Left ventricle myocardium superior (tissue), 1 donor: ENCODE measurements at places on chromosomes 3 and 15.
A peak's percentile ranks its signal among the peaks of the same experiment; 100 is the strongest.

DNA sequence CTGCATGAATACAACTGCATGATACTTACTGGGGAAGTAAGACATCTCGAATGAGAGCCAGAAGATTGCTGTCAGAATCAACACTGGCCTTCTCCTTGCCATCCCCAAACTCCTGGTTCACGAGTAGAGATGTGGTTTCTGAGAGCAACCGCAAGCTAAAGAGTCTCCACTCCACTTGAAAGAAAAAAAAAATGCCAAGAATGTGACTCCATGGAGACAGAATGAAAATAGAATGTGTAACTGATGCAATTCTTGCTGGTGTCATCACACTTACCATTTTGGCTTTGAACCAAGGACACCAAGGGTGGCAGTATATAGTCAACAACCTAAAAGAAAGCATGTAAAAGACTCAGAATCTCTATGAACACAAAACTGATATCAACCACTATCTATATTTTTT, 280.4 kb downstream of the ULK4 start:
- no peak for DNase-seq

DNA sequence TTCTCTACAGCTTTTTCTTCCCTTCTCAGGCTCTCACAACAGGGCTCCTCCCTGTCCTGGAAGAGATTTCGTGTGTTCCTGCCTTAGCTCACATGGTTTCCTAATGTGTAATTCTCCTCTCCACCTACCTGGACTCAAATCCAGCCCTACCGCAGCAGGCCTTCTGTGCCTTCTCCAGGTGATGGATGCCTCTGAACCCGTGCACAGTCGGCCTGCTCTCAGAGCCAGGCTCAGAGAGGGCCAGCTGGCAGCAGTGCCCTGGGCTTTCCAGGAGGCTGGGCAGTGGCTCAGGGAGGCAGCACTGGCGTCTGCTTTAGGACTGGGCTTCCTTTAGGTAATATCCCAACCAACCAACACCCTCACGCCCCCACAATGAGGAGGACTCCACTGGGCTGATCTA, 123.2 kb upstream of the TMC3 start:
- DNase-seq = no peak

DNA sequence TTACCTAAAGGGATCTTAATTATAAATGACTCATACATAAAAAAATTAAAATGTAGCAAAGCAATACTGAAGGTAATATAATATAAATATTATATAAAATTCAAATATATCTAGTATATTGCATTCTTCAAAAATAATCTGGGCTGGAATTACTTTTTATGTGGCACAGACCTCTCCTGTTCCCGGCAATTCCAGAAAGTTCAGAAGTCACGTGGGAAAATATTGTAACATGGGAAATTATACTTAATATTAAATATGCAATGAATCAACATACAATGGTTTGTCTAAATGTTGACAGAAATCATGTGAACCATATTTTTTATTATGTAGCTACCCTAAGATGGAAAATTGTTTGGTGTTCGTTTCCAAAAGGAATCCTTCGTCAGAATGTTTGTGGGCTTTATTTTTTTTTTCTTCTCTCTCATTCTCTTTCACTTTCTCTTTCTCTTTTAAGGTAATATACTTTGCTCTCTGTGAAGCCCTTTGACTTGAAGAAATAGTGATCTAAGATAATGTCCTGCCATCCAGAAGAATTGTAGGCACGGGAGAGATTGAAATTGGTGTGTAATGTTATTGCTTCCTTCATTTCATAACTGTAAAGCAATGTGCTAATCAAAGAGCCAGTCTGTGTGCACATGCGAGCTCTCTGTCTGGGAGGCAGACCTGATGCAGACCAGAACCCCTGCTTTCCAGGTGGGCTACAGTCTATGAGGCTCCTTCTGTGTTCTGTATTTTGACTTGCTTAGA, 559.4 kb downstream of the NR2F2 start:
- no peak for DNase-seq

- DNase-seq = peak; percentile 67
Observed at GRCh38 chr3:12178091-12178820, 19.5 kb upstream of the TIMP4 start.

DNA sequence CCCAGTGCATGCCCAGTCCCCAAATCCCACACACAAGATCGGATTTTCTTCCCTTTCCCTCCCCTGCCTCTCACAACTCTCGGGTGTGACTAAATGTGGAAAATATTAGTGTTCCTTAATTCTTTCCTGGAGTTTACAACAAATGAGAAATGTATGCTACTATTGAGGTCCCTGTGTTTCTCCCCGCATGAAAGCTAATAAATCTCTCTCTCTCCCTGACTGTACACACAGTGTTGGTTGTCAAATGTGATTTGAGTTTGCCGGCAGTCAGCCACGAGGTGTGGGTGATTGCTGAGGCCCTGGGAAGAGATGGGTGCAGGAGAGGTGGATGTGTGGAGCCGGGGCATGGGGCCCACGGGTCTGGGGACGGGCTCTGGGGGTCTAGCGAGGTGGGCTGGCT, 161.4 kb upstream of the IQSEC1 start:
- no peak for DNase-seq

GRCh38 chr3:171553086-171553485, 92.9 kb upstream of the TNIK start:
- DNase-seq = no peak

- DNase-seq = no peak
Observed at GRCh38 chr3:130979117-130979516, 47.5 kb downstream of the ASTE1 start.

DNA sequence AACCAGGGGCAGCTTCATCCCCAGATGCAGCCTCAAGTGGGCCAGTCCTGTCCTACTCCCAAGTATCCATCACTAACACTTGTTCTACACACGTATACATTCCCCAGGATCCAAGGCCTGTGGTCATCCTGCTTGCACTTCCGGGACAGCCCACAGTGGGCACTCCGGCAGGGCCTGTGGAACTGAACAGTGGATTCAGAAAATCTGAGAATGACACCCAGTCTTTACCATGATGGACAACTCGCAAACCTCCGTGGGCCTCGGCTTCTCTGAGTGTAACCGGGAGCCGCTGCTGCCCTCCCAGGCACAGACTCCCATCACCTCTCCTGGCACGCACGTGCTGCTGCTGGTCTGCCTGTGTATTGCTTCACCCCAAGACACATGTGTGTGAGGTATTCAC, 59.6 kb downstream of the ATP10A start:
- no peak for DNase-seq

DNA sequence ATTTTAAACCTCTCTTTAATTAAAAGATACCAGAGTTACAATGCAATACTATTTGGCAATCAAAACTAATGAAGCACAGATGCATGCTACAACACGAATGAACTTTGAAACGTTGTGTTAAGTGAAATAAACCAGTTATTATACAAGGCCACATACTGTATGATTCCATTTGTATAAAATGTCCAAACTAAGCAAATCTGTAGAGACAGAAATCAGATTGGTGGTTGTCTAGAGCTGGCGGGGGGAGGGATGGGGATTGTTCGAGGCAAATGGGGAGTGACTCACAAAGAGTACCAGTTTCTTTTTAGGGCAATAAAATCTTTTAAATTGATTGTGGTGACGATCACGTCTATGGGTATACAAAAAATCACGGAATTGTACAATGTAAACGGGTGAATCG, 677.0 kb downstream of the NTRK3 start:
- no peak for DNase-seq

DNA sequence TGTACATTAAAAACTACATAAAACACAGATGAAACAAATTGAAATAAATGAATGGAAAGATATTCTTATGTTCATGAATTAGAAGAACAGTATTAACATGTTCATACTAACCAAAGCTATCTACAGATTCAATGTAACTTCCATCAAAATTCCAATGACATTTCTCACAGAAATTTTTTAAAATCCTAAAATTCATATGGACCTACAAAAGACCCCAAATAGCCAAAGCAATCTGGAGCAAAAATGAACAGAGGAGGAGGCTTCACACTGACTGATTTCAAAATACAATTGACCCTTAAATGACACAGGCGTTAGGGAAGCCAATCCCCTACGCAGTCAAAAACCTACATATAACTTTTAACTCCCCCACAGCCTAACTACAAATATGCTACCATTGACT, 39.4 kb downstream of the KPNA1 start:
- DNase-seq = no peak

DNA sequence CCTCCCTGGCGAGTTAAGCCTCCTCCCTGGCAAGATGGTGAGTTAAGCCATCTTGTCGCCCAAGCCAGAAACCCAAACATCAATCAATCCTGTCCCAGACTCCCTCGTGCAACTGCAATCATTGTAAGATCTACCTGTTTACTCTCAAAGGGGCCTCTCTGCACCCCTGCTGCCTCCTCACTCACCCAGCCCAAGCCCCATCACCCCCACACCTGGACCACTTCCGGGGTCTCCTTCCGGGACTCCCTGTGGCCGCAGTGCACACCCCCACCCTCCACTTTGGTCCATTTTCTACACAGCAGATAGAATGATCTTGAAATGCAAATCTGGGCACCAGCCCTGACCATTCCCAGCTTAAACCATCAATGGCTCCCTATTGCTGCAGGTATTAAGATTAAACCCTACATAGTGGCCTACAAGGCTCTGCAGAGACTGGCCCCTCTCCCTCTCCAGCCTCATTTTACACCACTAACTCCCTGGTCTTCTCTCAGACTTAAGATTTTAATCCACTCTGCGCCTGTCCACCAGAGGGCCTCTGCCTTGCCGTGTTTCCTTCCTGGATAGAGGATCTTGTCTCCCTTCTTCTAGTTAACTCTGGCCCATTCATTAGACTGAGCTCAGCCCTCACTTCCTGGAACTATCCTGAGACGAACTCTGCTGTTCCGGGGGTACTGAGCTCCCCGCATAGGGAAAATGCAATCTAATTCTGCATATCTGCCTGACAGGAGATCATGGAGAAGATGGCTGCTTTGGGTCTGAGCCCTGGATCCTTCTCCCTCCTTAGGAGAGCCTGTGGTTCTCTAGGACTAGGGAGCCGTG, 41.9 kb upstream of the SLC6A1 start:
- DNase-seq = peak; percentile 54

DNA sequence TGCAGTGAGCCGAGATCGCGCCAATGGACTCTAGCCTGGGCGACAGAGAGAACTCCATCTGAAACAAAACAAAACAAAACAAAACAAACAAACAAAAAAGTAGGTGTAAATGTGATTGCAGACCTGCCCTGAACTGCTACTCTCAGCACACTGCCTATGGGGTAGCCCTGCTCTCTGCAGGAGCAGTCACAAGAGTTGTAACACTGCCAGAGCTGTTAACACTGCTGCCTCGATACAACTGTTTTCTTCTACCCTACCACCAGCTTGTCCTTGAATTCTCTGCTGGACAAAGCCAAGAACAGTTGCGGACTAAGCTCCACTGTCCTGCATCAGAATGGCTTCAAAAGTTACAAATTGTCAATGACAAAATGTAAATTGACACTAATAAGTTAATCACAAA, 89.3 kb downstream of the ALCAM start:
- DNase-seq = no peak

DNA sequence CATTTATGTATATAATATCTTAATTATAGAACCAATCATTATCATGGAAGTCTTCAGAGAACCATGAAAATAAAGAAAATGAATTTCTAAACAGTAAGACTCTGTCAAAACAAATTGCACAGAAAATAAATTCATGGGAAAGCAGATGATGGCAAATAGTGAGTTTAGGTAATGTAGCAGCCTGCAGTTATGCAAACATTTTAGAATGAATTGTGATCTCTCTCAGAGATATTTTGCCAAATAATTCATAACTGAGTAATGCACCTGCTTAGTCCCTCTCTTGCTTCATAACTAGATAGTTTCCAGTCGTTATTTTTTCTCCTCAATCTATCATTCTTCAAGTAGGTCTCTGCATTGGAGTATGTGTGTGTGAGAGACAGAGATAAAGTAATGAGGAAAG, 492.7 kb upstream of the THBS1 start:
- DNase-seq = no peak

- DNase-seq = no peak
Observed at GRCh38 chr3:123813876-123814275, 70.3 kb downstream of the MYLK start.

- no peak for DNase-seq
Observed at GRCh38 chr15:101156509-101157159, 95.2 kb downstream of the CHSY1 start.

DNA sequence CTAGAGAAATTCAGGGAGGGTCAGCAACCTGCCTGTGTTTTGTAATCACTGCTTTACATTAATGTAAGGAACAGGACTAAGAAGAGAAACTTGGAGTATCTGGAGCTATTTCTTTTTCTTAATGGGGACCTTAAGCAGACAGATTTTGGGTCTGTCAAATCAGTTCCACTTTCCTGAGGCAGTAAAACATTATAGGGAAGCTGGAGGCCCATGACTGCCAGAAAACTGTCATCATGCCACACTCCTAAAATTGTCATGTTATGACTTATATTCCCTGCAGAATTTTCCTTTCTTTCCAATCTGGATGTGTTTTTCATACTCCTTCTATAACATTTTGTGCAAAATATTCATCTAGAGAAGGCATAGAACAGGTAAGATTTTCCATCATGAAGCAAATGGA, 28.8 kb downstream of the DGKG start:
- no peak for DNase-seq

GRCh38 chr15:49323207-49323606, 99.8 kb upstream of the FGF7 start:
- DNase-seq = no peak

DNA sequence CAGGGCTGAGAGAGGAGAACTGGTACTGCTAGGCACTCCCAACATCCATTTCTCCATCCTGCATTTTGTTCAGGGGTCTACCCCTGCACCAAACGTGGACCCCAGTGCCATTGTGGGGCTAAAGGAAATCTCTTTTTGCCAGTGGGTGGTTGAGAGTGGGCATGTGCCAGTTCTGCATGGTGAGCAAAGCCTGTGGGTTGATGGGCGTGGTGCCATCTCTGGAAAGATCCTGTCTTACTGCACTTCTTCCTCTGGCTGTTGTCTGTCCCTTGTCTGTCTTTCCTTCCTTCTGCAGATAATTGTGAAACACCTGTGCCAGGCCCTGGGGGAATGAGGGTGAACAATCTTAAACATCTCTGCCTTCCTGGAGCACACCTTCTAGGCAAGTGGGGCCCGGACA, 1.4 kb upstream of the RARRES1 start:
- no peak for DNase-seq

DNA sequence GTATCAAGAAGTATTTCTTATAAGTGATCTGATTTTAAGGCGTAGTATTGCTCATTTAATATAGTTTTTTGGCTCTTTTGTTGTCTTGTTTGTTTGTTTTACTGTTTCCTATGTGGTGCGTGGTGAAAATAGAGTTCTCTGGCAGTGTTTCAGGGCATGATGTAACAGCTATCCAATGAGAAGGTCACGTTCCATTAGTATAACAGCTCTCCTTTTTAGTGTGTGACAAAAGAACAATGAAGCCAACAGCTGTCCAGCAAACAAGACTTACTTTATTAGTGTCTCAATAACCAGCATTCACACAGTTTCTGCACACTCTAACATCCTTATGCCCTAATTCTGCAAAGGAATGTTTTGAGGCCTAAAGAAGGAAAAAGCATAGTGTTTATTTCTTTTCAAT, 127.9 kb downstream of the SLC25A26 start:
- DNase-seq = no peak

GRCh38 chr15:65032801-65033537, 3.5 kb upstream of the MTFMT start:
- peak; percentile 70 for DNase-seq

GRCh38 chr15:69926006-69926405, 171.7 kb downstream of the TLE3 start:
- no peak for DNase-seq
